Tibial artery (tissue), 4 donors: ENCODE measurements at places on chromosomes 11 and 22.

GRCh38 chr11:72871119-72871518 is 56.9 kb downstream of the ATG16L2 start:
- no peak for DNase-seq

- peak; percentile 70 for DNase-seq
These were observed 10.1 kb downstream of the CASTOR1 start for GRCh38 chr22:30279046-30279788.

DNA sequence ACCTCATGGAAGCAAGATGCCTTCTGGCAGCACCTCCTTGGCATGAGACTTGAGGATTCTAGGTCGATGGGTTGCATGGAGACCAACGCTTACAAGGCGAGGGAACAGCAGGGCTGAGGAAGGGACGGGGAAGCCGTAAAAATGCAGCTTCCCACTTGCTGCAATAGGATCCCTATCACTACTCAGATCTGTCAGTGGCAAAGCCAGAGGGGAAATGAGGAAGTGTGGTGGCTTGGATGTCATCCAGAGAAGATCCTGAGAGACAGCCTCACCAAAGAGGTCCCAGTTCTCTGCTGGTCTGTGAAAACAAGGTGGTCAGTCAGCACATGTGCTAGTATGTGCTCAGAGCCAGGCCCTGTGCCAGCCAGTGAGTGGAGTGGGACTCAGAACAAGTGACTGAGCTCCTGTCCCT is 22.2 kb downstream of the CYB5R2 start:
- no peak for DNase-seq

GRCh38 chr22:21873619-21874018 is 6.2 kb upstream of the MAPK1 start:
- no peak for DNase-seq

GRCh38 chr11:75055511-75055910 is 41.2 kb downstream of the OR2AT4 start:
- DNase-seq = no peak

- DNase-seq = no peak
These were observed 308.7 kb downstream of the DDX10 start for GRCh38 chr11:108973402-108974162.

GRCh38 chr11:112745973-112746372 is 215.2 kb upstream of the NCAM1 start:
- no peak for DNase-seq

DNA sequence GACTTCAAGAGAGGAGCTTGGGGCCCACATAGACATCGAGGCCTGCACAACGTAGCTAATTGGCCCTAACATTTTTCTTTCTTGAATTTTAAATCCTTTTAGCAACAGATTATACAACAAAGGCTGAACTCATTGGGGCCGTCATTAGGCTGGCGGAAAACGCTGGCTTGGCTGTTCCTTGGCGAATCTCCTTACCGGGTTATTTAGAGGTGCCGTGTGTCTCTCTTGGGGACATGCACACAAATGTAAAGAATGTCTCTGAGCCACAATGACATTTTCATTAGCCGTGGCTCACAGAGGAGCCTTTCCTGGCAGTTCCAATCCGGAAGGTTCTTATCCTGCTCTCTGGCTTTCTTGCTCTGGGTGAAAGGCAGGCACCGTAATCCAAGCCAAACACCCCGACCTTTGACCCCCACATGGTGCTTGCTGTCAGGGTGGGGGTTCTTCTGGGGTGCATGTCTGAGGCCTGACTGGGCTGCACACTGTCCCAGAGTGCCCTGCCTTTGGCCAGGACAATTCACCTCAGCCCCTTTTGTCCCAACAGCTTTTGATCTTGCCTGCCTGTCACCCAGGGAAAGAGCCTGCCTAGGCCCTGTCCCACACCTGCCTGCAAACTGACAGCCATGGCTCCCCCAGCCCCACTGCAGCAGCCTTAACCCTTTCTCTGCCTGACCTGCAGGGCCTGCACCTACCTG is 9.2 kb upstream of the FGF3 start:
- no peak for DNase-seq

DNA sequence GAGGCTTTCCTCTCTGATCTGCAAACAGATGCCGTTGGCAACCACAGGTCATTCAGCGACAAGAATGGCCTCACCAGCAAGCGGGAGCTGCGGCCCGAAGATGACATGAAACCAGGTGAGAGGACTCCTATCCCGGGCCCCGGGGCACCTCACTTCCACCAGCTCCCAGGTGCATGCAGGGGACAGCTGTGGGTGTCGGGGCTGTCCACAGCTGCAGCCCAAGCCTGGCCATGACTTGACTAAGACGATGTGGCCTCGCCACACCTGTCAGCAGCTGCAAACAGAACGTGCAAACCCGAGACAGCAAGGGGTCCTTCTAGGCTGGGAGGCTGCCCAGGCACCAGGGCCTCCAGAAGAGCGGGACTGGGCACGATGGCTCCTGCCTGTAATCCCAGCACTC is 3.6 kb downstream of the GAL start:
- DNase-seq = no peak
